Activated T-cell treated with anti-CD3 and anti-CD28 coated beads, Interleukin-2, amount 50 U/mL, for 72 hours (primary cell): ENCODE measurements at places on chromosomes 1 and 21.

GRCh38 chr21:35664683-35665082 lies 395.6 kb downstream of the SETD4 start:
- peak; percentile 23 for DNase-seq

GRCh38 chr1:150511551-150511950 lies 3.6 kb downstream of the ECM1 start:
- no peak for DNase-seq

GRCh38 chr21:38765056-38765455 lies 40.7 kb upstream of the ETS2 start:
- no peak for DNase-seq

- DNase-seq: no peak
These were observed 333.8 kb upstream of the ADGRL2 start for GRCh38 chr1:81466961-81467360.
